Activated gamma-delta T cell treated with Interleukin-2 at 50 U/mL for 16 hours (primary cell): ENCODE measurements at places on chromosomes 7 and 10.
A peak's percentile ranks its signal among the peaks of the same experiment; 100 is the strongest.

- no peak for DNase-seq
These were observed 63.0 kb downstream of the ABRAXAS2 start for GRCh38 chr10:124864421-124865193.

- no peak for DNase-seq
These were observed 11.3 kb downstream of the ADAM12 start for GRCh38 chr10:126376956-126377355.

DNA sequence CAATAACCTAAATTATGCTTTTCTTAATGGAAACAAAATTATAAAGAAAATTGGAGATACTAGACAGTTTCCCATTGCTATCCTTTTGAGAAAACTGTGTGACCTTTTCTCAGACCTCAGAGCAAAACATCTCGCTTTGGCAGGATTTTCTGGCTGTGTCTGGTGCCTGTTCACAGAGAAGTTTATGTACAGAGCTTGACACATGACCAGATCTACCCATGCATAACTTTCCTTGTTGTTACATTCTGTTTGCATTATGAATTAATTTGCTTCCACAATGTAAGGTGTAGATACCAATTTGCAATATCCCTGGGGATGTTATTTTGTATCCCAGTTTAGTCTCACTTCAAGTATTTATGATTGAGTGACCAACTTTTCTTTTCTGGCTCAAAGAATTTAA is 565.0 kb downstream of the XPNPEP1 start:
- no peak for DNase-seq

GRCh38 chr7:100177045-100178001 is at the start of the genes GPC2 and STAG3:
GPC2 (minus strand) TSS chr7:100177381; CDS start chr7:100177199, 182 bp downstream.
STAG3 (plus strand) TSS chr7:100177918; CDS start chr7:100180557, 2,639 bp downstream.
- DNase-seq, result peak; percentile 94

- no peak for DNase-seq
These were observed 68.3 kb upstream of the RAB11FIP2 start for GRCh38 chr10:118114992-118115391.

DNA sequence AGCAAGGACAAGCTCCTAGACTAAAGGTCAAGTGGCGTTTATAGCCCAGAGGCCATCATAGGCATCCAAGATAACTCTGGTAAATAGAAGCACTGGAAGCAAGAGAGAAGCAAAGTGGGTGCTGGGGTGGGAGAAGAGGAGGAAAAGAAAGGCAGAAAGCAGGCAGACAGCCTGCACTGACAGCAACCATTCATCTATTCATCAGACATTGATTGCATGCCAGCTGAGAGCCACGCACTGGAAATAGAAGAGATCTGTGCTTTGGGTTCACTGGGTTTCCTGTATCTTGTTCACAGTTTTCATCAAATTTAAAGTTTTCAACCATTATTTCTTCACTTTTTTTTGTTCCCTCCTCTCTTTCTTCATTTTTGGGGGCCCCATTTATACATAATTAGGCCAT is 4.7 kb upstream of the SLIT1 start:
- DNase-seq, result no peak

DNA sequence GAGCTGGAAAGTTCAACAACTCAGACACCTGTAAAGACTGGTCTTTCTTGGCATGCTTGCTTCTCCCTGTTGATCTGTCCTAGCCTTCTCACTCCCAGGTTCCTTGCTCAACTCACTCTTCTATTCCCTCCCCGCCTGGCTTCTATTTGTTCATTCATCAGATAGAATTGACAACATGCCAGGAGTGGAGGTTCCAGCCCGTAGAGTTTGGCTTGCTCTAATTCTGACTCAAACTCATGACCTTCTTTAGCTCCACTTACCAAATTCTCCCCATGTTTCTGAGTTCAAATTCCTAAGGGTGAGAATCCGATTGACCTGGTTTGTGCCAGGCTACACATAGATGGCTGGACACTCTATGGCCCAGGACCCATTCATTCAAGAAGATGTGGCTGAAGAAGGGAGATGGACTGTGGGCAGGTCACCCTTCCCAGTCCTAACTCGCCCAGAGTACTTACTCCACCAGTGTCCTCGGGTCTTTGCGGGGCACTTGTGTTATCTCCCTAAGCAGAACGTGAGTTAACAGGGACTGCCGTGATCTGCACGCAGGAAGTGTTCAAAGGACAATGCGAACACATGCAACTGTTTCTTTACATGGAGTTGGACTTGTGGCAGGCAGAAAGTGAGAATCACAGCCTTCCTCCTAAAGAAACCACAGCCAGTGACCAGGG is 4.0 kb upstream of the TMEM236 start:
- DNase-seq, result no peak

GRCh38 chr10:97518301-97519043 is 19.7 kb downstream of the UBTD1 start:
- no peak for DNase-seq

DNA sequence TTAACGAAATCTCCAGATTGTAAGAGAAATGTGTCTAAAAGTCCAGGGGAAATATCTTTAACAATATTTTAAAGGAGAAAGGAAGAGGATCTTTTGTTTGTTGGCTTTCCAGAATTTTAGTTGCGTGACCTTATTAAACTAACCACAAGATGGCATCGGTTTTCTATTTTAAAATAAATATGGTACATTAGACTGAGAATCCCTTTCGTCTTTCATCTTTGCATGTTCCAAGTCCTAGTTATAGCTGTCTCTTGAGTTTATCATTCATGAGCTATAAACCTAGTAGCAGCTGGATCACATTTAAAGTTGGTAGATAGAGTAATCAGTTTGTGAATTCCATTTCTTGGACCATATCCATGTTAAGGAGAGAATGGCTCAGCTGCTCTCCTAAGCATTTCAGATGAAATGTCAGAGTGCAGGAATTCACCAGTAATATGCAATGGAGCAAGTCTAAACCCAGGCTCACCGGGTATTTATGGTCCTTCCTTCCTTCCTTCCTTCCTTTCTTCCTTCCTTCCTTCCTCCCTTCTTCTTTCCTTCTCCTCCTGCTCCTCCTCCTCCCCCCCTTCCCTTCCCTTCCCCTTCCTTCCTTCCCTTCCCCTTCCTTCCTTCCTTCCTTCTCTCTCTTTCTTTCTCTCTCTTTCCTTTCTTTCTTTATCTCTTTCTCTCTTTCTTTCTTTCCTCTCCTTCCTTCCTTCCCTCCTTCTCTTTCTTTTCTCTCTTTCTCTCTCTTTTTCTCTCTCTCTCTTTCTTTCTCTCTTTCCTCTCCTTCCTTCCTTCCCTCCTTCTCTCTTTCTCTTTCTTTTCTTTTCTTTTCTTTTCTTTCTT is 57.8 kb upstream of the RAB18 start:
- no peak for DNase-seq

DNA sequence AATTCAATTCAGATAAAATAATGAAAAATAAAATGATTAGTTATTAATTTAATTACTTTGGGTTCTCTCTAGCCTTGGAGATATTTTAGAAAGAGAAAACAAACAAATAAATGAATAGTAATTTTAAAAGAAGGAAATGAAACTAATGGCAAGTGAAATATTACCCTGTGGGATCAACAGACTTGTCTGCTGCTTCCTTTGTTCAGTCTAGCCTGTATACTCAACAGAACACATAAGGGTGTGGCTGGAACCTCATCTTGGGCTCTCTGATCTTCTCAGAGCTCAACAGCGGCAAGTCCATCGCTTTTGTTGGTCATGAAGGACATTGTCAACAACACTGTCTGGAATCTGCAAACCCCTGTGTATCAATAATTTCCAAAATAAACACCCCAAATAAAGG is 904.9 kb downstream of the IPMK start:
- DNase-seq, result no peak

- no peak for DNase-seq
These were observed 594.2 kb downstream of the KCNMA1 start for GRCh38 chr10:77043420-77043763.

GRCh38 chr7:9071160-9071762 is 637.9 kb downstream of the NXPH1 start:
- DNase-seq, result no peak

DNA sequence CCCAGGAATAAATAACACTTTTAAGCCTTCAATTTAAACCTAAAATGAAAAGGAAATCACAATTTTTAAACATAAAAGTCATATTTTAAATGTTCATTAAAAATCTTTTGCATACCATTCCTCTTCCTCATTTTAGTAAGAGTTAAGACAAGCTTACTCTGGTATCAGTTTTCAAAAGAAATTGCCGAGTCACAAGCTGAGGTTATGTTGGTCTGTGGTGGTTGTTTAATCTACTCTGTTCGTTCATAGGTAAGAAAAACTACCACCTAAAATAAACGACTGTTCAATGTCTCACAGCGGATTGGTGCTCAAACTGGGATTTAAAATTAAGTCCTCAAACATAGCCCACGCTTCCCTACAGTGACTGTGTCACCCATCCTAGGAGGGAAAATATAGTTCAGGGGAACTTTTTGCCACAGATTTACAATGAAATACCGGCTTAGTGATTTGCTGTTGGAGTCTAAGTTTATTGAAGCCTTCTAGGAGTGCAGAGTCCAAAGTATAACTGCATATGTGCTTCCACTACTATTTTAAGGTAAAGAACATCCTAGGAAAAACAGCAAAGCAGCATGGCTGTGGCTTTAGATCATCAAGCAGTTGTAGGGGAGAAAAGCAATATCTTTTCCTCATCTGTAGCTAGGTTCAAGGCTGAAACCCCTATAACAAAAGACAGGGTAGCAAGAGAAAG is 61.1 kb downstream of the GNAT3 start:
- DNase-seq, result no peak

- no peak for DNase-seq
These were observed 35.8 kb downstream of the ZFAND2A start for GRCh38 chr7:1124164-1124563.

GRCh38 chr10:43960981-43961380 is 312.3 kb upstream of the ZNF32 start:
- no peak for DNase-seq

GRCh38 chr10:101133489-101134298 is 2.6 kb downstream of the TLX1 start:
- no peak for DNase-seq

GRCh38 chr10:87865241-87865881 is 1.9 kb downstream of the PTEN start:
- DNase-seq, result no peak

DNA sequence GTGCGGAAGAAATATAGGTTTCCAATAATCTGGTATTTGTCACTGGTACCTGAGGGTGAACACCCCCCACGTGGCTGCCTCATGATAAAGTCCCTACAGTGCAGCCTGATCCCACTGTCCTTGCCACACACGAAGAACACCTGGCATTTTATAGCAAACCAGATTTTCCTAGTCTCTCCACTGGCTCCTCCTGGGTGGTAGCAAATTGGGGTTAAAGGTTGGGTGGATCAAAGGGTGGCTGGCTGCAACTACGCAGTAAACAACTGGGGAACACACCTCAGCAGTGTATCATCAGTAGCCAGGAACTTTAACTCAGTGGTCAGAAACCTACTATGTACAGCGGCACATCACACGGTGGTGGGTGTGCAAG is 10.3 kb downstream of the SEPHS1 start:
- DNase-seq, result no peak

- no peak for DNase-seq
These were observed 97.4 kb upstream of the BMPER start for GRCh38 chr7:33807779-33808482.

- DNase-seq, result no peak
These were observed 16.7 kb downstream of the CRPPA start for GRCh38 chr7:16404636-16405035.

GRCh38 chr7:84735677-84736076 is 451.2 kb downstream of the SEMA3D start:
- DNase-seq, result no peak

- no peak for DNase-seq
These were observed 13.7 kb downstream of the THSD7A start for GRCh38 chr7:11818281-11818680.

- no peak for DNase-seq
These were observed 69.7 kb upstream of the ZNF804B start for GRCh38 chr7:88689821-88690220.

DNA sequence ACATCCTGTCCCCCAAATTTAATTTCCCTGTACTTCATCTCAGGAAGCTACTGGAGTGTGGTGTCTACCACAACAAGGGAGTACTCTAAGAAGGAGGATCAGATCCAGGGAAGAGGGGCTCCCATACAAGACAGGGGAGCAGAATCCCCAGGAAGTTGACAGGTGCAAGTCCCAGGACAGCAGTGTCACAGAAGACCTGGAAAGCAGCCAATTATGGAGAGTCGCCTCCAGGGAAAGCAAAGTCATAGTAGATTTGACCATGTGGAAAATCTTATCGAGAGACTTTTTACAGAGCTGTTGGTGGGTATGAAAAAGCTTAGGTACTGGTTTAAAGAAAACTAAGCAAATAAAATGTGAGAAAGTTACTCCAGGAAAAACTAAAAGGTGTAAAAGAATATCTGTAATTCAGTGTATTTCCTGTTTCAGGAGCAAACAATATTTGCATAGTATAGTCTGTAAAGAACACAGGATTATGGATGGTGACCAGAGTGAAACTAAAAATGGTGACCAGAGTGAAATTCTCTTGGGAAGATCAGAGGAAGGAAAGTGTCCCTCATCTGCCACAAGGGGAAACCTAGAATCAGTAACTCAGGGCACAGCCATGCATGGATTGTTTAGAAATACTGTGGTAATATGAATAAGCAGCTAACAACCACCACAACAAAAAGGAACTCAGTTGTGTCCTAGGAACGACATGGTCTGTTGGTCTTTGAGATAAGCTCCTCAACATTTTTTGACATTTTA is 44.5 kb downstream of the LANCL2 start:
- DNase-seq, result no peak

DNA sequence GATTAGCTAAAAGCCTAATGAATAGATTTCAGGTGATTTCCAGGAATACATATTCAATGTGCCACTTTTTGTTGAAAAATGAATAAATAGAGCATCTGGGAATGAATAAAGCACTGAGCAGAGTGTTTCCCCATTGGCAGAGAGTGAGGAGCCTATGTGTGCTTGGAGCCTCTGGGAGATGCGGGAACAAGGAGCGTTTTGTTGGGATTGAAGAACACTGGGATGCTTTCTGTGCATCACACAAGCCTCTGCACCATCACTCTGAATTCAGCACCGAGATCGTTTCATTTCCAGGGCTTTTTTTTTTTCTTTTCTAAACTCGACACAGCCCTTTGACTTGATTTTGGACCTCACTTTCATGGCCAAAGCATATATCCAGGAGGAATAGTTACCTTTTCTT is 111.4 kb downstream of the BAMBI start:
- no peak for DNase-seq

DNA sequence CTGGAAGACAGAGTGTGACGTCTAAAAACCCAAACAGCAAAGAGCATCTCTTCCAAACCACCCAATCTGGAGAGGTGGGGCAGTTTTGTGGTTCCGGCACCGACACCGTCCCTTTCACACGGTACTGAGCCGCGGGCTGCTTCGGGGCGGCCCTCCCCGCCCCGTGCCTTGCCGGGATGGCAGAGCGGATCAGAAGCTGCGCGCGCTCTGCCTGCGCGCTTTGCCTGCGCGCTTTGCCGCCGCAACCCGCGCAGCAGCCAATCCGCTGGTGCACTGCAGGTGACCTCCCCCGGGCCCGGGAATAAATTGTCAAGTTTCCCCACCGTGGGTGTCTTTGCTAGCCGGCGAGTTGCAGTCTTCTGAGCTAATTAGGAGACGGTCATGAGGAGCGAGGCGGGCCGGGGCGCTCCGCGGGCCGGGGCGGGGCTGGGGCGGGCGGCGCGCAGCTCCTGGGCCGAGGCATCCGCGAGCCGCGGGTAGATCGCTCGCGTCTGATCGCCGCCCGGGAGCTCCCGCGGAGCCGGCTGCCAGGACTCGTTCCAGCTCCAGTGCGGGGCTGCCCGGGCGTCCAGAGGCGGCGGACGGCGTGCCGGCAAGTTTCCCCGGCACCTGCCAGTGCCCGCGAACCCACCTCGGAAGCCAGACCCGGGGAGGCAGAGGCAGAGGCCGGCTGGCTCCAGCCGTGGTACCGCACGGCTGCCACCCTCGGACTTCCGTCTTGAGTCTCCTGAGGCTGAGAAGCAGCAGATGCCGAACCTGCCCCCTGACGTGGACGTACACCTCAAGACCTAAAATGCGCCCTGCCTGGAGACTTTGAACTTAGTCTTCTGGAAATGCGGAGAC is 536.0 kb upstream of the GALNT17 start:
- DNase-seq, result no peak
